ENCODE measurements at places on chromosomes 7 and 10.

DNA sequence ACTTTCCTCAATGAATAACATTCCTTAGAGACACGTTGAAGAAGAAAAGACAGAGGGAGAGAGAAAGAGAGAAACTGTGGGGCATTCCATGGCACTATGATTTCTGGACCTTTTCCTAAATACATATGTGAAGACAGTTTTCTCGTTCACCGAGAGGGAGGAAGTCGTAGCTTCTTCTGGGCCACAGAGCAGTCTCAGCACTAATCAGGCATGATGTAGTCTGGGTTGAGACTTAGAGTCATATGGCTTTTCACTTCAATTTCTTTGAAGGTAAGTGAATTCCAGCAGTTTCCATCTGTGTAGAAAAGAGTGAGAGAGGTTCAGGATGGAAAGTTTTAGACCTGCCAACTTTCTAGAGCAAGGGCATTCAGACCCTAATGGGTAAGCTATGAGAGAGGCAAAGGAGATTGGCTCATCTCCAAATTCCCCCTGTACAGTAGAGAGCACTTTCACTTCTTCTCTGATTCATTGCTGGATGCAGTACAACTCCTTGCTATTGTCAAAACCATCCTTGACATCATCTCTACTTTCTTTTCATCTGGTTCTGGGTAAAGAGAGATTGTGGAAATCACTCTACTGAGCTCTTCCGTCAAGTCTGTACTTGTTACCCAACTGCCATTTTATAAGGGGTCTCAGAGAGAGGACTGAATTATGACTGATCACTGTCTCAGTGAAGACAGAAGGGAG is 31.5 kb upstream of the OR9A4 start:
- ATAC-seq, result no peak

DNA sequence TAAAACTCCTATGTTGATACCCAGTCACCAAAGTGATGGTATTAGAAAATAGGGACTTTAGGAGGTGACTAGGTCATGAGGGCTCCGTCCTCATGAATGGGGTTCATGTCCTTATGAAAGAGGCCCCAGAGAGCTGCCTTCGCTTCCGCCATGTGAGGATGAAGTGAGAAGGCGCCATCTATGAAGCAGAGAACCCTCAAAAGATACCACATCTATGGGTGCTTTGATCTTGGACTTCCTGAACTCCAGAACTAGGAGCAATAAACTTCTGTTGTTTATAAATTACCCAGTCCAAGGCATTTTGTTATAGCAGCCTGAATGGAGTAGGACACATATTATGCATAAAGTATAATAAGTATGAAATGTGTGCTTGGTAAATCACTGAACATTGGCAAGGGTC is 8.1 kb upstream of the PDSS1 start:
- ATAC-seq, result no peak

GRCh38 chr10:36679554-36679953 is 445.8 kb upstream of the ANKRD30A start:
- ATAC-seq, result no peak

GRCh38 chr10:70656489-70656888 is 15.8 kb upstream of the ADAMTS14 start:
- ATAC-seq, result peak; percentile 86

DNA sequence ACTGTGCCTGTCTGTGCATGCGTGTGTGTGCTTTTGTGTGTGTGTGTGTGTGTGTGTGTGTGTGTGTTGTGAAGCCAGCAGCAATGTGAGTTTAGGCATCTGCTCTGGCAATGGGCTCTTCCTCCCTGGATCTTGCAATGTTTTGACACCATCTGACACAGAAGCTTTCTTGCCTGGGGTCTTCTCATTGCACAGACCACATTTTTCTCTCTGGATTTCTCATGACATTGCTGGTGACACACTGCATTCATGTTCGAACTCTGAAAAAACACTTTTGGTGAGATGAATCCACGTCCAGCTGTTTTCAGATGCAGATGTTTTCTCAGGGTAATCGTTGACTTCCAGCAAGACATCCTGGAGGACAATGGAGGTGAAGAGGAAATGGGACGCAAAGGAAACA is 63.0 kb upstream of the FZD8 start:
- no peak for ATAC-seq

DNA sequence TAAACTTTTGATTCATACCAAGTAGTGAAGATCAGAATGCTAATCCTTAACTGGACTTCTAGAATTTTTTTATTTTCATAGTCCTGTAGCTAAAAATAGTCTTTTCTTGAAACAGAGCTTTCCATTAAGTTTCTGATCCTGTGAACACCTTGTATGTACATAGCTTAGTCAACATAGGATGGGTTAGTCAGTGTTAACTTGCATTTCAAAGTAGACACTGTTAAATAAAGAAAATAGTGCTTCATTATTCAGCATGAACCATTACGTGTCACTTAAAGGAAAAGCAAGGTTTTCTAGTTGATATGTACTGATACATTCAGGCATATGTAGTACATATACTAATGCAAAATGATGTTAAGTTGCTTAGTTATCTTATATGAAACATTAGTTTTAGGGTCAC is 7.5 kb upstream of the HDAC9 start:
- no peak for ATAC-seq

DNA sequence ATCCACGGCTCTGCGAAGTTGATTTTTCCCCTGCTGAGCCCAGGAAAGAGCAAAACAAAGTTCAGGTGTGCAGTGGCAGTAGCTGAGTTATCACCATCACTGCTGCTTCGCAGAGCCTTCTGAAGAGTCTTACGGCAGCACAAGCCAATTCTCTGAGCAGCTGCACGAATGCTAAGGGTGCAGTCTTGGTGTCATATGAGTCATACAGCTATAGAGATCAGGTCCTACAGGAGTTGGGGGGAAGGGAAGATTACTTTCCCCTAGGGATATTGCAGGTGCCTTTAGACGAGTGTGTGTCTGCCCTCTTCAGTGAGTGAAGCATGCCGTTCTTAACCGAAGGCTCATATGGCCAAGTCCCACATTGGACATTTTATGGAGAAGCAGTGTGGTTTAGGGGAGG is 227.8 kb downstream of the CELF2 start:
- no peak for ATAC-seq

- no peak for ATAC-seq
Measured at GRCh38 chr10:46248651-46249146, 38.1 kb upstream of the ANTXRL start.

GRCh38 chr7:10121631-10122030 is 852.0 kb upstream of the PHF14 start:
- no peak for ATAC-seq

All from motor neuron (in vitro differentiated cells).